ENCODE measurements at places on chromosomes 12 and 14. TPM values are rescaled to one million over a fixed set of nuclear protein-coding genes. Genes with fewer than 3 reads are reported as not detected.

GPATCH2L gene
- polyA plus RNA-seq: 8.7 TPM

KLHDC1 gene
- 1.2 TPM for polyA plus RNA-seq

AHNAK2 gene
- polyA plus RNA-seq: not detected

RHNO1 gene
- polyA plus RNA-seq: 70.7 TPM

HOXC12 gene
- polyA plus RNA-seq: not detected

BBOF1 gene
- polyA plus RNA-seq: 1.9 TPM

BAZ2A gene
- 22.2 TPM for polyA plus RNA-seq

ULK1 gene
- 0.20 TPM for polyA plus RNA-seq

SLC17A8 gene
- polyA plus RNA-seq: not detected

ANKRD9 gene
- 2.3 TPM for polyA plus RNA-seq

TRIM9 gene
- 0.11 TPM for polyA plus RNA-seq

ATG14 gene
- 6.0 TPM for polyA plus RNA-seq

CCDC77 gene
- polyA plus RNA-seq: 5.3 TPM

B4GALNT3 gene
- 1.7 TPM for polyA plus RNA-seq

OTOGL gene
- not detected for polyA plus RNA-seq
